Fibroblast of skin of right biceps (primary cell): ENCODE measurements at places on chromosomes 7 and 10.
A peak's percentile ranks its signal among the peaks of the same experiment; 100 is the strongest.

GRCh38 chr7:1520539-1521234 is 9.8 kb upstream of the MAFK start:
- no peak for DNase-seq

DNA sequence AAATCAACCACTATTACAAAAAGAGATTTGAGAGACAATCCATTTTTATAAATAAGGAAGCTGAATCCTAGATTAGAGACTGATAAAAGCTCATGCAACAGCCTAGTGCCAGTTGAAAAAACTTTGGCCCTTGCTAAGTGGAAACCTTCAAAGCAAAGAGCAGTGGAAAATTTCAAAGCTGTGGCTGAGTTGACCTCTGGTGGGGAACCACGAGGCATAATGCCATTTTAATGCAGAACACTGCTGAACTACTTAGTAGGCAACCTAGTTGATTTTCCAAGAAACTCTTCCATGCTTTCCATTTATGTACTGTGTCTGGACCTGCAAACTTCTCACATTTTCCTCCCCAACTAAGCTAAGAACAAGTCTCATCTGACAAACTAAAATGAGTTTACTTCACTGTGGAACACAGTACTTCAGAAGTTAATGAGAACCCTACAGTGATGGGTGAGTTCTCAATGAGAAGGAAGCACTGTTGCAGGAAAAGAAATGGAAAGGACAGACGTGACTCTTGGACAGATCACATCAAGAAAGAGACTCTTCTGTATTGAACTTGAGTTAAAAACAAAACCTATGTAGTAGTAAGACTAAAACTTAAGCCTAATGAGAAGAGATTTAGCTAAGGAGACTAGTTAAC is 19.5 kb downstream of the FZD9 start:
- DNase-seq = no peak

GRCh38 chr10:91312382-91312733 is 91.9 kb downstream of the PCGF5 start:
- DNase-seq = no peak

GRCh38 chr10:19385846-19386450 is 337.3 kb downstream of the MALRD1 start:
- DNase-seq = no peak

DNA sequence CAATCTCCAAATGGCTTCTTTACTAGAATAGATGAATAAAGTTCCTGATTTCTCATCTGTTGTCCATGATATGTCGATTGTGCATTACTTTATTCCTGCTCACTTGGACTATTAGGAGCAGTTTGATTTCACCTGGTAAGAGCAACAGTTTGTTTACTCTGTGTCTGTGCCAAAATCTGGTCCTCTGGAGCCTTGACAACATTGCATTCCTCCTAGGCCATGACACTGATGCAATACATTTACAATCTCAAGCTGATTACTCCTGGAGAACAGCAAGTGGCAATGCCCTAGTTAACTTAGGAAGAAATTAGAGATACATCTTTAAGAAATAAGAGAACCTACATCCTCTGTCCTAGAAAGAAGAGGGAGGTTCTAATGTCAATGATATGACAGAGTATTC is 71.8 kb downstream of the SGCE start:
- DNase-seq = peak; percentile 15

DNA sequence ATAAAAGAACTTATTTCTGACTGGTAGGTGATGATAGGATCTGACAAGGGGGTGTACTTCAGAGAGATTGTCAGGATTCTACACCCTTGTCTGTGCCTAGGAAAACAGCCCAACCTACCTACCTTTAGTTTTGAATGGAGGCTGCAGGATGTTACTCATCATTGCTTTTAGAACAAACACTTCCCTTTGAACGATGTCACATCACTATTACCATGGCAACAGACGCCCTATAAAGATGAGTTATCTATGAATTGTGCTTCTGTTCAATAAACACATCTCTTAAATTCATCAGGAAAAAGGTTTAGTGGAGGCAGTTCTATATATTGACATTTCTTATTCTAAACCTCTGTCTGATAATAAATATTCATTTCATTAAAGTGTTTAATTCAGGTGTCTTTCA is 362.4 kb downstream of the CNTNAP2 start:
- no peak for DNase-seq
